ENCODE measurements at places on chromosomes 2 and 18. TPM values are rescaled to one million over a fixed set of nuclear protein-coding genes. Genes with fewer than 3 reads are reported as not detected.
A peak's percentile ranks its signal among the peaks of the same experiment; 100 is the strongest.

DNA sequence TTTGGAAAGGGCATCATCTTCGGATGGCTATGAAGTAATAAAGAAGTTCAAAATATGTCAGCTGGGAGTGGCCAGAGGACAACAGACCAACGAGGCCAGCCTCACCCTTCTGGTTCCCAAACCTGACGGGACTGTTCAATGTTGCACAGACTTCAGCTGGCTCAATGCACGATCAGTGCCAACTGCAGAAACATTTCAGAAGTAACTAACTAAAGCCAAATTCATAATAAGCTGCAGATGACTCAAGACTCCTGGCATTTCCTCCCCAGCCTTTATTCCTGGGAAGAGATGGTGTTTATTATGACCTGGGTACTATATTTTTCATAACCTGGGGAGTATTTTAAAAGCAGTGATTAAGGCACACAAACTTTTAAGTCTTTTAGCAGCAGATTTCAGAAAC, 3.8 kb upstream of the ATP6V1C2 start:
- DNase-seq: no peak

GRCh38 chr2:35454966-35455638, 900.5 kb upstream of the CRIM1 start:
- no peak for DNase-seq

- DNase-seq: peak; percentile 44
These were observed 114.0 kb upstream of the STON1 start for GRCh38 chr2:48415836-48416515.

FAM237A gene
- not detected for total RNA-seq

DNA sequence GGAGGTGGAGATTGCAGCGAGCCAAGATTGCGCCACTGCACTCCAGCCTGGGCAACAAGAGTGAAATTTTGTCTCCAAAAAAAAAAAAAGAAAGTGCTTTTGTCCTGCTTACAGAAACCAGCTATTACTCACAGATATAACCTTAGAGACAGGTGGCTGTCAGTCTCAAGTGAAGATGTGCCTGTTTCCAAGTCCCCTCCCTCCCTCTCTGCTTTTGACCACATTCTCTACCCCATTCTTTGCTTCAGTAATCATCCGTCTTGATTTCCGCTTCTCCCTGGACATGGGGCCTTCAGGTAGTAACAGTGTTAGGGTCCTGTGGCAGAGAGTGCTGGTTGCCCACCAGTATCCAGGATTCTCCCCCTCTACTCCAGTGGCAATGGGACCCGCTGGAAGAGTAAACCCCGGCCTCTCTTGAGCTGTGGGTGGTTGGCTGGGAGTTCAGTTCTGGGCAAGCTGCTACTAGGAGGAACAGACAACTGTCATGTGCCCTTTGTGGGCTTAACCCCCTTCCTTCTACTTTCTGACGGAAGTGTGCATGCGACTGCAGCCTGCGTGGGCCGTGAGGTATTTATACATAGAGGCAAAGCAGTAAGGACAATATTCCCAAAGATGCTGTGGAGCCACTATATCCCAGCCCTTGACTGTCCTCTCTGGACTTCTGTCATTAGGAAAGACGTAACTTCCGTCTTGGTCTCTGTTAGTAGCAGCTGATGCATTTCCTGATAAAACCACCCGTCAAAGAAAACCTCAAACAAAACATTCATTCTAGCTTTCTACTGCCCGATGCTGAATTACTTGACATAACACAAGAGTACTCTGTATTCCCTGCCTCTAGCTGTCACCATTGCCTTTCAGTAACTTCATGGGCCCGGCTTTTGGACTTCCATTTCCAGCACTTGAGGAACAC, 17.8 kb downstream of the PDCL3 start:
- peak; percentile 58 for DNase-seq

GRCh38 chr2:85523903-85524335, 15.0 kb upstream of the MAT2A start:
- DNase-seq: no peak

DNA sequence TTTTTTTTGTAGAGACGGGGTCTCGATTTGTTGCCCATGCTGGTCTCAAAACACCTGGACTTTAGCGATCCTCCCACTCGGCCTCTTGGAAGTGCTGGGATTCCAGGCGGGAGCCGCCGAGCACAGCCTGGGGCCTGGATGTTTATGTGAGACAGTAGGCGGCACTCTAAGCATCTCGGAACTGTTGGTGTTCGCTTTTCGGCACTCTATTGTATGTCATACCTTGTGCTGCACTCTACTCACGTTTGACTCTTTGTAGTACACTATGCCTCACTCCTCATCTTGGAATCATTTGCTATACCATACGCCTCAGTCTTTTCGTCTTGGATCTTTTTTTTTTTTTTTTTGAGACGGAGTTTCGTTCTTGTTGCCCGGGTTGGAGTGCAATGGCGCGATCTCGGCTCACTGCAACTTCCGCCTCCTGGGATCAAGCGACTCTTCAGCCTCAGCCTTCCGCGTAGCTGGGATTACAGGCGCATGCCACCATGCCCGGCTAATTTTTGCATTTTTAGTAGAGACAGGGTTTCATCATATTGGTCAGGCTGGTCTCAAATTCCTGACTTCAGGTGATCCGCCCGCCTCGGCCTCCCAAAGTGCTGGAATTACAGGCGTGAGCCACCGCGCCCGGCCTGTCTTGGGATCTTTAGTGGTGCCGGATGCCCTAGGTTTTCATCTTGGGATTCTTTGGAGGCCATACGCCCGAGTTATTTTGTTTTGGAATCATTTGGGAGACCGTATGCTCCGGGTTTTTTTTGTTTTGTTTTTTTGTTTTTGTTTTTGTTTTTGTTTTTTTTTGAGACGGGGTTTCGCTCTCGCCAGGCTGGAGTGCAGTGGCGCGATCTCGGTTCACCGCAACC, 24.2 kb upstream of the ZDBF2 start:
- no peak for DNase-seq

GDF7 gene
- 17.2 TPM for total RNA-seq

- DNase-seq: no peak
These were observed 11.7 kb downstream of the SGPP2 start for GRCh38 chr2:222436040-222436413.

CNPPD1 gene
- total RNA-seq: 16.7 TPM

- no peak for DNase-seq
These were observed 43.6 kb upstream of the TNP1 start for GRCh38 chr2:216903470-216903869.

IL1A gene
- total RNA-seq: not detected

DNA sequence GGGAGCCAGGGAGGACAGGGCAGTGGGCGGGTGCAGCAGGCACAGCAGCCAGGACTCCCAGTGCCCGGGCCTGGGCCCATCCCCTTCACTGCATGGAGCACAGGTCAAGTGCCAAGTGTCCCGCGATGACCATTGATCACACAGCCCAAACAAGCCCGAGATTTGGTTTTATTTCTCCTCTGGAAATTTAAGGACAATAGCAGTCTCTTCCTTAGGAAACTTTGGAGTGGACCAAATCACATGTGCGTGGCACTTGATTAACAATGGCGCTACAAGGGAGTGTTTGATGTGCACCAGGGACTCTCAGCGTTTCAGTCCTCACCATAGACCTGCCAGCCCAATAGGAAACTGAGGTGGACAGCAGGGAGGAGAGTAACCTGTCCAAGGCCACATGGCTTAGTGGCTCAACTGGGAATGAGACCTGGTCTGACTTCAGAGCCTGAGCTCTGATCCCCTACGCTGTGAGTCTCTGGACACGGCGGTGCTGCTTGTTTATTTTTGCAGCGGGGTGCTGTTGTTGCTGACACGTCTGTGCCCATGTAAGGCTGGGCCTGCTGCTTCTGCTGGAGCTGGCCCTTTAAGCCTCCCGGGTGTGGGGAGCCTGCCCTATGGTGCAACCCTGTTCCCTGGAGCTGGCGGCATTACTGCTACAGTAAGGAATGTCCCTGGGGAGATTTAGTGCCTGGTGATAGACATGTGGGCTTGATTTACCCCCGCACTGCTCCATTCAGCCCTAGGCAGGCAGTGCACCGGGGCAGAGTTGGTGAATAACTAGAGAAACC, 194.2 kb downstream of the INHBB start:
- DNase-seq: no peak

- DNase-seq: no peak
These were observed 199.4 kb upstream of the SIX3 start for GRCh38 chr2:44742057-44742456.

DSG4 gene
- total RNA-seq: not detected

DNA sequence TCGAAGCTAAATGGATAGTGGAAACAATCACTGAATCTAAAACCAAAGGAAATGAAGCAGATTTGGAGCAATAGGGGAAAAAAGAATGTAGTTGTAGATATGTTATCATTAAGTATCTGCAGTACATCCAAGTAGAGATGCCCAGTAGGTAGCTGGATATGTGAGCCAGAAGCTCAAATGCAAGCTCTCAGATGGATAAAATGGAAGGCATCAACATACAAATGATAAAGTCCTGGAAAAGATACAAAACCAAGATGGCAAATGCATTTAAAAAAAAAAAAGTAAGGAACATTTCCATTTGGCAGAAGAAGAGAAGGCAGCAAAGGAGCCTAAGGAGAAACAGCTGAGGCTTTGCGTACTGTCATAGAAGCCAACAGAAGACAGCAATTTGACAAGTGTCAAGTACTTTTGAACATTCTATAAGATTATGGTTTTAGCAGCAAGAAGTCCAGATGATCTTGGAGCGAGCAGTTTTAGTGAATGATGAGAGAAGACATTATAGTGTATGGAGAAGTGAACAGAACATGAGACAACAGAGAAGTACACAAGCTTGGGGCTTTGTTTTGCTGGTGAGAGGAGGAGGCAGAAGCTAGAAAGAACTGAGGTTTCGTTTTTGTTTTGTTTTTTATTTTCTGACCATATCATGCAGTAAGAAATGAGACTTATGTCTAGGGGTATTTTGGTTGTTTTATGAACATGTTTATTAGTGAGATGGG, 18.3 kb downstream of the ROCK2 start:
- no peak for DNase-seq

DPP10 gene
- not detected for total RNA-seq

ATL2 gene
- 47.0 TPM for total RNA-seq

FOXD4L1 gene
- total RNA-seq: not detected

DNA sequence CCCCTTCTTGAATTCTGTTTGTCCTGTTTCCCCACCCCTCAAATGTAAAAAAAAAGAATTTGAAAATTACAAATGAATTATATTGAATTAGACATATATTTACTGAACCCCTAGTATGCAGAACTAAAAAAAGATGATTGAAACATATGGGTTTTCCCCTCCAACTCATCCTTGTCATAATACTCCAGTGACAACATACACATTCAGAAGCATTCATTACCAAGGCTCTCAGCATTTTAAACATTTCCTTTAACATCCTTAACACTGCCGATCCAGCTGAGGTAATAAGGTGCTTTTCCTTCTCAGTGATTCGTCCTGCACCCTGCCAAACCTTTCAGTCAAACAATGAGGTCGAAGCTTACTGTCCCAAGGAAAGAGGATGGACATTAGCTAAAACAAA, 53.1 kb upstream of the DTNB start:
- DNase-seq: no peak

DNA sequence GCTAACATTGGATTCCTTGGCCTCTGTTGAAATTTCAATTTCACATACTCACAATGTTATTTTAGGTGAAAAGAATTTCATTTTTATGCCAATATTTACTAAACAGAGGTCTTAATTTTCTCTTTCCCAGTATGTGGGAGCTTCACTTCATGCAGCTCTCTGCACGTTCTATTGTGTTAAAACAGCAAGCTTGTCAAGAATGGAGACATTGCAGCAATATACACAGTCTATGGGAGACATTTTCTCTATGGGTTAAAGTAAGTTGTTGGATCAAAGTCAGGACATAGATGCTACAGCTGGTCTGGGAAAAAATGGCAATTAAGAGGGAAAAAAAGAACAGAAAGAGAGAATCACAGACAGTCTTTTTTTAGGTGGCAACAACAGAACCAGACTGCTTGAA, 70.4 kb upstream of the ARHGAP15 start:
- no peak for DNase-seq

BCL2 gene
- 1.3 TPM for total RNA-seq

GRCh38 chr2:200578778-200579177, 7.0 kb upstream of the AOX1 start:
- DNase-seq: no peak

DNA sequence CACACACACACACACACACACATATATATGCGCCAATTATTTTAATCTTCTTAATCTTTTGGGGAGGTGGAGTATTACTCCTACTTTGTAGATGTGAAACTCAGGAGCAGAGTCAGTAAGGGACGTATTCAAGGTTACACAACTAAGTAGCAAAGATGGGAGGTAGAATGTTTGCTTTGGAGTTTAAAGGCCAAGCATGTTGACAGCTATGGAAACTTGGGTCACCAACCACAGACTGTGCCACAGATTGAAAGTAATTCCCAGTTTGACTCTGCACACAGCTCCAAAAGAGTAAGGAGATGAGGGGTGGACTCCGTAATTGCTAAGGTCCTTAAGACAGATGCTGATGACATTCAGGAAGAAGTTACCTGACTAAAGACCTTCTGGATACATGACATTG, 124.8 kb upstream of the ITGB6 start:
- no peak for DNase-seq

CLEC4F gene
- total RNA-seq: 0.13 TPM

DNA sequence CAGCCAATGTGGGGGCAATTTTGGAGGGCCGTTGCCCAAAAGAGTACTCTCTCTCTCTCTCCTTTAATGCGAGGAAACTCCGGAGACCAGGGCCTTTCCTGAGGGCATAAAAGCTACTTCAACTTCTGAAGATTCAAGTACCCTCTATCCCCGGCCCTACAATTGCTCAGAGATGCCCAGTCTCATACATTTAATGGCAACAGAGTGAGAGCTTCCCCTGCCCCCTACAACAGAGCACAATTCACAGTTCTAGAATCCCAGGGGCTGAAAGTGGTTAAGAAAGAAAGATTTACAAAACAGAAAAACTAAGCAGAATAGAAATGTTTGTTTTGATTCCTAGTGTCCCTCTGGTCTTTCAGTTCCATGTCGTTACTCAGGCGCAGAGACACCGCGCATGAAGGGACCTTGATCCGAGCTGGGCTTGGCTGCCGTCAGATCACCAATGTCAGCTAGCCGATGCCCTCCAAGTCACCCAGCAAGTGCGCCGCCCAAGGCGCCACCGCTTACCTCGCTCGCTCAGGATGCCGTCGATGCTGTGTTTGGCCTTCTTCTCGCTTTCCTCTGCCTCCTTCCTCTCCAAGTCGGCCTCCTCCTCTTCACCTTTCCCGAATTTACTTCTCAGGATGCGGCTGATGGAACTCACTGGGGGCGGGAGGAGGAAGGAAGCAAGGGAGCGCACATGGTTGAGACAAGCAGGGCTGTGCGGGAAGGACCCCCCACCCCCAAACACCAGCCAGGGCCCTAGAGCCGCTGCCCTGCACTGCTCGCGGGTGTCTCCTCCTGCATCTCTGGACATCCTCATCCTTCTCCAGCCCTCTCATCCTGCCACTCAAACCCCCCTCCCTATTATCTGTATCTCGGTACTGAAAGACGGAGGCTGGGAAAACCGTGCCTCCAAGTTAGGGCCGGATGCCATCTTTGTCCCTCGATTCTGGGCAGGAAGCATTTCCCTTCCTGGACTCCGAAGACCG, 4.9 kb downstream of the PAX3 start:
- DNase-seq: no peak

WNT10A gene
- total RNA-seq: not detected

DNA sequence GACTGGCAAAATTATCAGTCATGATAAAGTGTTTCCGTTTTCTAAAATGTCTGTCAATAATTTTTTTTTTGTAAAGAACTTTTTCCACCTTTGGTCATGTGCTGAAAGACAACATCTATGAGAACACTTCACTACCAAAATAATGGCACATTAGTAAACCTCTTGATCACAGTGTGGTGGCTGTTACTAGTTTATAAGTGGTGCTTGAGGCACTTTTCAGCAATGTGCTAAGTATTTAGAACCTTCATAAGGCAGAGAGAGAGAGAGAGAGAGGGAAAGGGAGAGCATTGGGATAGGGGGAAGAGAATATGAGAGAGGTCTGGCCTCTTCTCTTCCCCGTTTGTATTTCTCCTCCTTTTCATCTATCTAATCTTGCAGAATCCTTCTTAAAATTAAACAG, 1.1 kb upstream of the NYAP2 start:
- no peak for DNase-seq

C2orf66 gene
- total RNA-seq: under 0.01 TPM

Measured in dermis microvascular lymphatic vessel endothelial cell (primary cell).